Activated CD4-positive, alpha-beta T cell treated with anti-CD3 and anti-CD28 coated beads, Interleukin-2, Interleukin-4, amounts not matched to agents 100 ng/mL and 50 ng/mL, durations not matched to agents 16 hours and 8 hours (primary cell): ENCODE measurements at places on chromosomes 7 and 10.
A peak's percentile ranks its signal among the peaks of the same experiment; 100 is the strongest.

GRCh38 chr10:76281659-76282058 is 850.2 kb downstream of the LRMDA start:
- no peak for DNase-seq

- DNase-seq = no peak
Observed at GRCh38 chr10:69359594-69359993, 57.1 kb downstream of the TACR2 start.

DNA sequence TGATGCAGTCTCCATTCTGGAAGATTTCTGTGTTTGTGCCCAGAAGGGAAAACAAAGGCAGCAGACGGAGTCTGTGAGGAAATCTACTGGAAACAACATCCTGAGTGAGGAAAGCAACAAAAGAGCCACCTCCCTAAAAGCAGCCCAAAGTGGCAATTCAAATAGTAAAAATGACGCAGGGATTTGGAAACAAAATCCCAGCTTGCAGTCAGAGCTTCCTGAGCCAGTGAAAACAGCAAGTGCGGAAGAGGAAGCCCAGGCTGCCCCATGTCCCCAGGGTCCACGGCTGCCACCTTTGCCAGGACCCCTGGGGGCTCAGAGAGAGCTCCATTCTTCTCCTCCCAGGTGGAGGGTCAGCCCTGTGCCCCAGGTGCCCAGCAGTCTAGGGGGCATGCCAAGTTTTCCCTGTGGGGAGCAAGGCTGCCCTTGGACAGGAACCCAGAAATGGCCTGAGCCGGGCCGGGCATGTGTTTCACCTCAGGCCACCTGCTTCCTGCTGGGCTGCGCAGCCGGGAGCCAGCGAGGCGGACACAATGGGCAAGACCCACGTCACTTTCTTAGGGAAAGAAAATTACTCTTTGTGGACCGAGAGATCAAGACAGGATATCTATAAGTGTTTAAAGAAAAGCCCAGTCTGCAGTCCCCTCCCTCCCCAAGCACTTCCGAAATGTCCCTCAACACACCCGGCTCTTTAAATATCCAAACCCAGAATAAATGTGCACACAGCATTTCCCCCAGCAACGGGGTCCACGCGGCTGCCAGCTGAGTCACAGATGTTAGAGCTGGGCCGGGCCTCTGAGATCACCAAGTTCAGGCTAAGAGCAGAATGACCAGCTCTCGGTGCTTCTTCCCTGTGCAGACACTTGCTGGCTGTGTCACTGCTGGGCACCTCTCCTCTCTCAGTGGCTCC is 231.1 kb downstream of the ARHGAP12 start:
- DNase-seq = no peak

DNA sequence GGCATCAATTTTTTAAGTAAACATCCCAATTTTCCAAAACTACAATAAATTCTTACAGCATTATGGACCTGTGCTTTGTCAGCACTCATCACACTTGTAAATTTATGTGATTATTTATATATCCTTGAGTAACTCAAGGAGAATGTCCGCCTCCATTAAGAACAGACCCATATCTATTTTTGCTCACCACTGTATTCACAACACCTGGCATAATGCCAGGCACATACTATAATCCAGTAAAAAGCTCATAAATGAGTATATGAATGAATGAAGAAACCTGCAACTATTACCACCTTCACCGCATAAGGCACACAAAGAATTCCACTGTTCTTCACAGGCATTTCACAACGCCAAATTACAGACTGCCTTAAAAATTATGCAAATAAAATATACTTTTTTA is 46.9 kb downstream of the MINDY3 start:
- no peak for DNase-seq

- no peak for DNase-seq
Observed at GRCh38 chr7:47271749-47272148, 310.2 kb downstream of the TNS3 start.

GRCh38 chr10:114662646-114663217 is 4.7 kb upstream of the ABLIM1 start:
- no peak for DNase-seq

GRCh38 chr10:77268721-77269120 is 368.9 kb downstream of the KCNMA1 start:
- DNase-seq = no peak

GRCh38 chr7:126449611-126450268 is 803.0 kb downstream of the GRM8 start:
- no peak for DNase-seq

DNA sequence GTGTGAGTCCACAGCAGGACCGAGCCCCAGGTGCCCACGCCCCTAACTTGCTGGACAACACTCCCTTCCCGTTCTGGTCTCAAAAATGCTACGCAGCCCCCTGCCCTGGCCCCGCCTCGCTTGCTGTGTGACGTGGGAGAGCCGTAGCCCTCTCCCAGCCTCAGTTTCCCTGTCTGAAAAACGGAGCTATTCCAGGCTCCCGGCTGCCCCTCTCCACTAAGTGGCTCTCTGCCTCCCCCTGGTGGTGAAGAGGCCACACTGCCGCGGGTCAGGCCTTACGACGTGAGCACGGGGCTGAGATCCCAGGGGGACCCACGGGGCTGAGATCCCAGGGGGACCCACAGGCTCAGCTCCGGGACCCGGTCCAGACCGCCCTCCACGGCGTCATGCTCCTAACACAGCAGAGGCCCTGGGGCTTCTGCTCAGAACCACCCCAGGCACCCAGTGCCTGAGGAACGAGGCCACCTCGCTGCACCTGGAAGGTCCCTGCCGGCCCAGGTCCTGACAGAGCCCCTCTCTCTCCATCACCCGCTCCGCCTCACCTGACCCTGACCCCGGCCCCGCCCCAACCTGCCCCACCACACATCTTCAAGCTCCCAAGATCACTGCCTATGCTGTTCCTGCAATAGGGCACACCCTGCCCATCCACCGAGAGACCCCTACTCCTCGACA is 26.7 kb downstream of the MICALL2 start:
- peak; percentile 80 for DNase-seq

DNA sequence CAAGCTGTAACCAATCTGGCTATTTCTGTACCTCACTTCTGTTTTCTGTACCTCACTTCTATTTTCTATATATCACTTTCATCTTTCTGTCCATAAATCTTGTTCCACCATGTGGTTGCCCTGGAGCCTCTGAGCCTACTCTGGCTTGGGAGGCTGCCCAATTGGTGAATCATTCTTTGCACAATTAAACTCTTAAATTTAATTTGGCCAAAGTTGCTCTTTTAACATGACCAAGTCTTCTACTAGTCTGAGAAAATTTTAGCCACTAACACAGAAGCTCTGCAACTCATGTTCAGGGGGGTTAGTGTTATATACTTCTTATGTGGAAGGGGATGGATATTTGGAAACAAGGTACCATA is 503.5 kb downstream of the KIF20B start:
- DNase-seq = no peak

DNA sequence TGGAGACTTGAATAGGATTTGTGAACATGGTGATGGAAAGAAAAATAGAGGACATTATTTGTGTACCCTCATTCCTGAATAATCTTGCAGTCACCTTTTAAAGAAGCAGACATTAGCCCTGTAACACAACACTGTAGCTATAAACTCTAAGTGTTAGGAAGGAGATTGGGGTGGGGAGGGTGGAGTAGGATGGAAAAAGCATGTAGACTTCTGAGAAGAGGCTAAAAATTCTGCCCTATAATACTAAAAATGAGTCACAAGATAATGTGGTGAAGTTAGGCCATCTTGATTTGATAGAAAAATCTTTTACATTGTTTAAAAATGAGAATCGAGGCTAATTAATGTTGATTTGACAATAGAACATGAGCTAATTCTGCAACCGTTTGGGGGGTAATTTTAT is 128.8 kb downstream of the LCOR start:
- no peak for DNase-seq

DNA sequence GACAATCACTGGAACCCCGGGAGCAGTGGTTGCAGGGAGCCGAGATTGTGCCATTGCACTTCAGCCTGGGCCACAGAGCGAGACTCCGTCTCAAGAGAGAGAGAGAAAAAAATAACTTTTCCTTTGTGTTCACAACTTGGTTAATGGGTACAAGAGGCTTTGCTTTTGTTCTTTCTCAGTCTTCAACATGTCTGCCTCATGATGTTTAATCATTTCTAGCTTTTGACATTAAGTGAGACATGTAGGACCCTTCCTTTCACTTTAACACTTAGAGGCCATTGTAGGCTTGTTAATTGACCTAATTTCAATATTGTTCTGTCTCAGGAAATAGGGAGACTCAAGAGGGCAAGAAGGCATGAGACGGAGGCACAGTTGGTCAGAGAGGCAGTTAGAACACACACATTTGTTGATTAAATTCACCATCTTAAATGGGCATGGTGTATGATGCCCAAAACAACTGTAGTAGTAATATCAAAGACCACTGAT is 9.3 kb upstream of the CRCP start:
- DNase-seq = no peak

GRCh38 chr7:4202154-4202736 is 479.9 kb upstream of the FOXK1 start:
- DNase-seq = no peak

- DNase-seq = no peak
Observed at GRCh38 chr7:43450894-43451293, 132.0 kb upstream of the STK17A start.

GRCh38 chr7:6392712-6393666 is 54.8 kb downstream of the DAGLB start:
- peak; percentile 53 for DNase-seq

DNA sequence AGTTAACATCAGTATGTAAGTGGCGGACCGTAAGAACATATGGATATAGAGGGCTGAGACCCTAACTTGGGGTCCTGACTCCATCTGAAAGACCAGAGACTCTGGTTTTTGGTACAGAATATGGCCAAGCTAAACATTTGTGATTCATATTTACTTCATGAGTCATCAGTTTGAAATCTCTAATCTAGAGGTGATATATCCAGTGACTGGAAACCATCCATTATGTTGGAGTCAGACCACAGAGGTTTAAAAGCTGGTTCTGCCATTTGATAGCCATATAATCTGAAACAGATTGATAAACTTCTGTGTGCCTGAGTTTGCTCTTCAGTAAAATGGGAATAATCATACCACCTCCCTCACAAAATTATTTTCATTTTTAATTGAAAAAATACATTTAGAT is 505.3 kb downstream of the SORCS3 start:
- DNase-seq = no peak

DNA sequence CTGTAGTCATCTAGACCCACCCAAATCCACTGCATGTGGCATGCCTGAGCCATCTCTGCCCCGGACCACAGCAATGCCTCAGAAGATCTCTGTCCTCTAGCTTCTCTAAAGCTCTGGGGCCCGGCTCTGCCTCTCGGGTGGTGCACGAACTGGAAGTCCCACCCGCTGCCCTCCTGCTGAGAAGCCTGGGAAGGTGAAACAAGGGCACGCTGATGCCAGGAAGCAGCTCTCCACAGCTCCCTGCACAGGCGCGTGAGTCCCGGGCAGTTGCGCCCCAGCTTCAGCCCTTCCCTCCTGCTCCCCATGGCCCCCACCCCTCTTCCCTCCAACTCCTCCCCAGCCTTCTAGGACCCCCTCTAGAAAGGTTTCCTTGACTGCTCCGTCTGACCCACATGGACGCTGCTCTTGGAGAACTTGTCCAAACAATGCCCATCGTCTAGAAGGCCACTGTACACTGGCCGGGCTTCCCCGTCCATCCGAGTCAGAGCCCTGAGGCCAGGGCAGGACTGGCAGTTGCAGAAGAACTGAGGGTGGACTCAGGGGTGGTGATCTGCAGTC is 12.8 kb downstream of the KCNH2 start:
- no peak for DNase-seq

GRCh38 chr7:27151931-27152815 is at the start of gene HOXA3:
TSS of gene HOXA3 (minus strand) at chr7:27152583. CDS start at chr7:27110640, 41,943 bp downstream.
- no peak for DNase-seq

GRCh38 chr10:48913674-48914073 is 26.0 kb downstream of the LRRC18 start:
- DNase-seq = no peak

DNA sequence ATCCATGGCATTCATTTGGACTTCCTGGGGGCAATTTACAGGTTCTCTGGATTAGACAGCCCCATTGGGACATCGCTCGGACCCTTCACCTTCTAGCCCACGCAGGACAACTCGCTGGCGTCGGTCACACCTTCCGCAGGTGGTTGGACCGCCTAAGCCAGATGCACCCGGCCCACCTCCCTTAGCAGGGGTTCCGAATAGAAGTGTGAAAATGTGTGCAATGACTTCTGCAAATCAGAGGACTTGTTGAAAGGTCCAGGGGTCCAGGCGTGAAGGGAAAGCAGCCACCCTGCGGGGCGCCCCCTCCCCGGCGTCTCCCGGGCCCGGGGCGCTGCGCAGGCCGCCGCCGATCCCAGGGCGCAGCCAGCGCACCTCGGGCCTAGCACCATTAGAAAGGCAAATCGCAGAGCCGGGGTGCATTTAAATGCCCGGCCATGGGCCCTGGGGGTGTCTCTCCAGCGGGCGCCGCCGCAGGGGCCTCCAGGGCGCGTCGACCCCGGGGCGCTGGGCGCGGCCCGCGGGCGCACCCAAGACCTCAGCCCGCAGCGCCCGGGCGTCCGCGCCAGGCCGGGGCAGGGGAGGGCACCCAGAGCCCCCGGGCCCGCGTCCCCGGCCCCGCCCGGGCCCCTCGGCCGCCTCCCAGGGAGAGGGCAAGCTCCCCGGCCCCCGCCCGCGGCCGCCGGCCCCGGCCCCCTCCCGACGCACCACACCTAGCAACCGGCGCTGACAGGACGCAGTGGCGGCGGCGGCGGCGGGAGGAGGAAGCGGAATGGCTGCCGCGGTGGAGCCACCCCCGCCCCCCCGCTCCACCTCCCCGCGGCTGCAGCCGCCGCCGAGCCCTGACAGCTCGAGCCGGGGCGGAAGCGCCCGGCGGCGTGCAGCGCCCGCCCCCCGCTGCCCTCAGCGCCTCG is 1.2 kb downstream of the JAZF1 start:
- DNase-seq = peak; percentile 47

- DNase-seq = no peak
Observed at GRCh38 chr7:43039346-43039745, 73.1 kb upstream of the HECW1 start.

GRCh38 chr10:122659651-122660050 is 40.0 kb downstream of the C10orf120 start:
- no peak for DNase-seq

- DNase-seq = no peak
Observed at GRCh38 chr10:123633106-123633505, 33.0 kb upstream of the GPR26 start.

DNA sequence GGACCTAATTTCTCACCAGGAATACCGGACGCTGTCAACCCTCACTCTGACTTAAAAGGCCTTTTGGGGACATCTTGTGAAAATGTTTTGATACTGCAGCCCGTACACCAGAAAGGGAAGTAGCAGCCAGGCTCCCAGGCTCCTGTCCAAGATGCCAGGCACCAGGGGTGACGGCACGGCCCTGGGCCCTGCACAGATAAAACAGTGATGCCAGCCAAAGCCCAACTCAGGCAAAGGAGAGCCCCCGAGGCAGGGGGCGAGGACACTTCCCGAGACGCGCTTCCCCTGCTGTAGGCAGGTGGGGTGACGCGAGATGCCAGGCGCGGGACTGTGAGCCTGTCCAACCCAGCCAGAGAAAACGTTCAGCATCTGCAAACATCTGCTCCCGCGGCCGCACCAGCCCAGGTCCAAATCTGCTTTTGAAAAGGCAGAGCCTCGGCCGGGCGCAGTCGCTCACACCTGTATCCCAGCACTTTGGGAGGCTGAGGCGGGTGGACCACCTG is 15.7 kb downstream of the ZFAND2A start:
- no peak for DNase-seq

- peak; percentile 23 for DNase-seq
Observed at GRCh38 chr10:22379059-22379458, 33.8 kb downstream of the SPAG6 start.
